ENCODE measurements at places on chromosomes 6 and 20. TPM values are rescaled to one million over a fixed set of nuclear protein-coding genes. Genes with fewer than 3 reads are reported as not detected.

The DEFB124 gene
- total RNA-seq: not detected

The SIRPD gene
- total RNA-seq: not detected

The EYS gene
- not detected for total RNA-seq

The ABHD12 gene
- total RNA-seq: 97.1 TPM

The CGAS gene
- 5.5 TPM for total RNA-seq

The TBXT gene
- total RNA-seq: not detected

The CDSN gene
- not detected for total RNA-seq

The LATS1 gene
- total RNA-seq: 7.6 TPM

The RGL2 gene
- total RNA-seq: 13.9 TPM

The RCAN2 gene
- not detected for total RNA-seq

The ZBP1 gene
- 0.07 TPM for total RNA-seq

The SH3BGRL2 gene
- total RNA-seq: 0.35 TPM

The LPA gene
- total RNA-seq: 0.02 TPM

The CPNE5 gene
- total RNA-seq: 0.11 TPM

The MAS1 gene
- not detected for total RNA-seq

The SRC gene
- total RNA-seq: 194 TPM

The THBS2 gene
- total RNA-seq: not detected

The IER3 gene
- total RNA-seq: 155 TPM
